ENCODE measurements at places on chromosomes 16 and 17.

GRCh38 chr16:48609652-48610029 lies 339 bp downstream of the N4BP1 start:
- no peak for DNase-seq

DNA sequence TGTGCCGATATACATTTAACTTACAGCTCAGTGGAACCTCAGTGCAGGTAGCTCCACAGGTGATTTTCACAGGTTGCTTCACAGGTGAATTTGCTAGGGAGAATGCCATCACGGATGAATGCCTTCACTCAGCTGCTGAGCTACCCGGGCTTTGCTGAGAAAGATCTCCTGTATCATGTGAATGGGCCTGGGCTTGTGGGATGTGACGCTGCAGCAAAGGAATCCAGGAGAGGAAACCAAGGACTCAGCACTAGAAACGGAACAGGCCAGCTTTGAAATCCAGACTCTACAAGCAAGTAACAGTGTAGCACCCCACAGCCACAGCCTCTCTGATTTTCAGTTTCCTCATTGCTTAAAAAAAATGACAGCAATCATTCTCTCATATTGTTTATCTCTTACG lies 271.4 kb upstream of the MAF start:
- DNase-seq: no peak

- DNase-seq: peak; percentile 46
These were observed 565 bp downstream of the WDR45B start for GRCh38 chr17:82647593-82648164.

DNA sequence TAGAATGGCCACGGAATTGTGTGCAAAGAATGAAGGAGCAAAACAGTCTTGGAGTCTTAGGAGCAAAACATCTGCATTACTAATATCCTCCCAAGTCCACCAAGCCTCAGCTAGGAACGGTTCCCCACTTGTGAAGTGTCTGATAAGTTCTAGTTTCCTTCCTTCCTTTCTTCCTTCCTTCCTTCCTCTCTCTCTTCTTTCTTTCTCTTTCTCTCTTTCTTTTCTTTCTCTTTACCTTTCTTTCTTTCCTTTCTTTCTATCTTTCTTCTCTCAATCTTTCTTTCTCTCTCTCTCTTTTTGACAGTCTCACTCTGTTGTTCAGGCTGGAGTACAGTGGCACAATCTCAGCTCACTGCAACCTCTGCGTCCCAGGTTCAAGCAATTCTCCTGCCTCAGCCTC lies 160.8 kb downstream of the FOXL1 start:
- DNase-seq: no peak

- no peak for DNase-seq
These were observed 4.2 kb downstream of the CSNK1D start for GRCh38 chr17:82269138-82269881.

All from AG08395 (cell line).